CD14-positive monocyte (primary cell): ENCODE measurements at places on chromosomes 12 and 14.

GRCh38 chr12:111964935-111965334 lies 48.0 kb downstream of the TMEM116 start:
- no peak overlapping the region for H3K27ac ChIP-seq
- DNase-seq: no peak
- H3K4me1 ChIP-seq: no peaks in the 10 kb centered on the region
- no peaks in the 10 kb centered on the region for H3K36me3 ChIP-seq

- no peak overlapping the region for H3K4me3 ChIP-seq
- no peaks in the 10 kb centered on the region for H3K27me3 ChIP-seq
- no peaks in the 10 kb centered on the region for H3K4me1 ChIP-seq
- no peaks in the 10 kb centered on the region for H3K36me3 ChIP-seq
These were observed 72.8 kb downstream of the ZNF664 start for GRCh38 chr12:124045671-124046455.

- H3K27me3 ChIP-seq: no peaks in the 10 kb centered on the region
- DNase-seq: no peak
- H3K36me3 ChIP-seq: peaks cover 31% of the 10 kb centered on the region
- no peaks in the 10 kb centered on the region for H3K4me1 ChIP-seq
- H3K27ac ChIP-seq: no peak overlapping the region
- H3K4me3 ChIP-seq: no peak overlapping the region
These were observed 84.4 kb downstream of the PPHLN1 start for GRCh38 chr12:42410340-42410739.

- H3K4me3 ChIP-seq: no peak overlapping the region
- H3K27ac ChIP-seq: no peak overlapping the region
- H3K27me3 ChIP-seq: peaks cover 2% of the 10 kb centered on the region
- no peaks in the 10 kb centered on the region for H3K4me1 ChIP-seq
These were observed 106.9 kb downstream of the TBC1D30 start for GRCh38 chr12:64931321-64931720.

DNA sequence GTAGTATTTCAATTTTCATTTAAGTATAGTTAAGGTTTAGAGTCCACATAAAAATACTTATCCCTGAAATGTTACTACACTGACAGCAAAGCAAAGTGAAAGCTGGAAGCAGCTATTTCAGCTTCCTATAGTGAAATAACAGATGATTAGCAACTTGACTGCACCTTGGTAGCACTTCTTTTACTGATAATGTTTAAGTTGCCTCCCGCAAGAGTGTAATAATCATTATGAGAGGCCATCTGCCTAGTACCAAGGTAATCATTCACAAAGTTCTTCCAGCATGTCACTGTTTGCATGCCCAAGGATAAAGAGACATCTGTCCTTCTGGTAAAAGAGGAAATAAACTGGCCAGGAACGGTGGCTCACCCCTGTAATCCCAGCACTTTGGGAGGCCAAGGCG lies 69.8 kb downstream of the LIN7A start:
- no peak for DNase-seq
- peaks cover 8% of the 10 kb centered on the region for H3K36me3 ChIP-seq
- H3K27ac ChIP-seq: no peak overlapping the region

- H3K27ac ChIP-seq: no peak overlapping the region
- peaks cover 9% of the 10 kb centered on the region for H3K27me3 ChIP-seq
- DNase-seq: no peak
- H3K36me3 ChIP-seq: no peaks in the 10 kb centered on the region
- H3K4me3 ChIP-seq: no peak overlapping the region
These were observed 49.6 kb downstream of the ST8SIA1 start for GRCh38 chr12:22284871-22285270.

- peaks cover 8% of the 10 kb centered on the region for H3K27me3 ChIP-seq
- H3K4me3 ChIP-seq: no peak within 1 kb of the TSS
- H3K27ac ChIP-seq: no peak within 1 kb of the TSS
- DNase-seq: no peak
These were observed at the start of gene NRXN3 for GRCh38 chr14:78170203-78170602. Gene NRXN3 (plus strand): TSS chr14:78170373. CDS start chr14:78243094, 72,721 bp downstream.

DNA sequence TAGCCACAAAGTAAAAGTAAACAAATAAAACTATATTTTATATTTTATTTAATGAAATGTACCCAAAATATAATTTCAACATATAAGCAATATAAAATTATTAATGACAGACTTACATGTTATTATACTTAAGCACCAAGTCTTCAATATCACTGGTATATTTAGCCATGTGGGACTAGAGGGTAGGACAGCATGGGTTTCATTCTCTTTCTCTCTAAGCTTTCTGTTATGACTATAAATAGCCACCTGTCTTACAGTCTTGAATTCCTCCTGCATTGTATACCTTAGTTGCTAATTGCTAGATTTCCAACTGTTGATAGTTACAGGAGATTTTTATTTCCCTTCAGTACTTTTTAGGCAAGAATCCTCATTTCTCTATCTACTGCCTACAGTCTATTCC lies 63.1 kb upstream of the LIN7A start:
- H3K4me3 ChIP-seq: no peak overlapping the region
- DNase-seq: no peak
- H3K27ac ChIP-seq: no peak overlapping the region
- no peaks in the 10 kb centered on the region for H3K4me1 ChIP-seq
- no peaks in the 10 kb centered on the region for H3K36me3 ChIP-seq
- no peaks in the 10 kb centered on the region for H3K27me3 ChIP-seq

- no peak for DNase-seq
- H3K4me3 ChIP-seq: no peak overlapping the region
- H3K27ac ChIP-seq: no peak overlapping the region
- no peaks in the 10 kb centered on the region for H3K27me3 ChIP-seq
- no peaks in the 10 kb centered on the region for H3K36me3 ChIP-seq
These were observed 11.6 kb downstream of the PLEKHG3 start for GRCh38 chr14:64715628-64716412.

DNA sequence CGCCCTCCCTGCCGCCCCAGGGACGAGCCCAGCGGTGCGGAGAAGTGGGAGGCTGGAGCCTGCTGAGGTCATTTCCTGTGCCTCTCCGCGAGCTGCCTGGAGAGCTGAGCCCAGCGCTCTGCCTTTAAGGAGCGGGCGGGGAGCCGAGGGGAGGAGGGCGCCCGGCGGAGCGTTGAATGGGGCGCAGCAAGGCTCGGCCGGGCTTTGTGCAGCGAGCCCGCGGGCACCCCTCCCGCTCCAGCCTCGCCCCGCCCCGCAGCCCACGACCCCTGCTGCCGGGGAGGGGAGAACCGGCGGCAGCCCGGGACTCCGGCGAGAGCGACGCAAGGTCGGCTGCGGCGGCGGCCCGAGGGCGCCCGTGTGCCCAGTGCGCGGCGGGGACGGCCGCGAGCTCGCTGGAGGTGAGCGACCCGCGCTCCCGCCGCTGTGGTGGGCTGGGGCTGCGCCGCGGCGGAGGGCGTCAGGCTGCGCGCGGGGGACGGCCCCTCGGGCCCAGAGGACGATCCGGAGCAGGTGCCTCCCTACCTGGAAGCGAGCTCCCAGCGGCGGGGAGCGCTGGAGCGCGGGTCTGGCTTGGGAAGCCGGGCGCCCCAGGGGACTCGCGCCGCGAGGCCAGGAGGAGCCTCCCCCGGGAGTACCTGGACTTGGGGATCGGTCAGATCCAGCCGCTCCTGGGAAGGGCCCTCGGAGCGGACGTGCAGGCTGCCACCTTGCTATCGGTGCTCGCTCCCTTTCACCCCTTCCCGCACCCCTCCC lies at the start of gene PLEKHH1:
Gene PLEKHH1, plus strand, starts transcription at position 293 of the 756 bp plus-strand sequence. CDS start 8,578 bp downstream, outside the sequence.
- H3K27me3 ChIP-seq: peaks cover 43% of the 10 kb centered on the region
- H3K4me1 ChIP-seq: peaks cover 10% of the 10 kb centered on the region
- peak within 1 kb of the TSS; percentile 17 for H3K4me3 ChIP-seq
- peak; percentile 59 for DNase-seq
- H3K27ac ChIP-seq: no peak within 1 kb of the TSS
- H3K36me3 ChIP-seq: no peaks in the 10 kb centered on the region

DNA sequence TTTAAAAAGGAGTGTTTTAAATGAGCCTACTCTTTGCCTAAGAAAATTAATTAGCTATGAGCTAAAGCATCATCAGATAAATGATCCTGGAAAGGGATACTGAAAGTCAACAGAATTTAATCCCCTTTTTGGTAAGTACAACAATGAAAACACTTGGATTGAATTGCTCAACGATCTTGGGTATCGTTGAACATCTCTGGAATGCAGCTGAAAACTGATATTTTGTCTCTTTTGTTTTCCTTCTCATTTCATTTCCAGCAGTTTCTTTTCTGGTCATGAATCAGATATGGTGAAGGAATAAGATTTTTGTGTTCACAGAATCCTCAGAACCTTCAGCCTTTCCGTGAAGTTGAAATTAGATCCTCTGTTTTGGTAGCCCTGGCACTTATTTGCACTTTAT lies 771.2 kb downstream of the FSCB start:
- no peak overlapping the region for H3K27ac ChIP-seq
- no peak for DNase-seq
- no peaks in the 10 kb centered on the region for H3K36me3 ChIP-seq
- no peak overlapping the region for H3K4me3 ChIP-seq
- H3K27me3 ChIP-seq: no peaks in the 10 kb centered on the region

GRCh38 chr12:53961025-53961761 lies 6.5 kb downstream of the HOXC12 start:
- H3K4me1 ChIP-seq: no peaks in the 10 kb centered on the region
- H3K27me3 ChIP-seq: peaks cover 100% of the 10 kb centered on the region
- no peak overlapping the region for H3K4me3 ChIP-seq

DNA sequence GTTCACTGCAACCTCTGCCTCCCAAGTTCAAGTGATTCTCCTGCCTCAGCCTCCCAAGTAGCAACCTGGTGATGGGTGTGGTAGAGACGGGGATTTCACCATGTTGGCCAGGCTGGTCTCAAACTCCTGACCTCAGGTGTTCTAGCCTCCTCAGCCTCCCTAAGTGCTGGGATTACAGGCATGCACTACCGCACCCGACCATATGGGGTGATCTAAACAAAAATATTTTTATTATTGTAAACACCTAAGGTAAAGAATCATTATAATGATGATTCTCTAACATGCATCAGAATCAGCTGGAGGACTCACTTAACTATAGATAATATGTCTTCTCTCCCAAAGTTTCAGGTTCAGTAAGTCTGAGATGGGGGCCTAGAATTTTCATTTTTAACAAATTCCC lies 96.2 kb upstream of the ALG10 start:
- H3K4me1 ChIP-seq: no peaks in the 10 kb centered on the region
- H3K36me3 ChIP-seq: no peaks in the 10 kb centered on the region
- no peak overlapping the region for H3K27ac ChIP-seq
- no peak overlapping the region for H3K4me3 ChIP-seq
- no peak for DNase-seq

- no peaks in the 10 kb centered on the region for H3K27me3 ChIP-seq
- no peak overlapping the region for H3K27ac ChIP-seq
These were observed 97.5 kb downstream of the PPP2R5C start for GRCh38 chr14:101858791-101859537.

DNA sequence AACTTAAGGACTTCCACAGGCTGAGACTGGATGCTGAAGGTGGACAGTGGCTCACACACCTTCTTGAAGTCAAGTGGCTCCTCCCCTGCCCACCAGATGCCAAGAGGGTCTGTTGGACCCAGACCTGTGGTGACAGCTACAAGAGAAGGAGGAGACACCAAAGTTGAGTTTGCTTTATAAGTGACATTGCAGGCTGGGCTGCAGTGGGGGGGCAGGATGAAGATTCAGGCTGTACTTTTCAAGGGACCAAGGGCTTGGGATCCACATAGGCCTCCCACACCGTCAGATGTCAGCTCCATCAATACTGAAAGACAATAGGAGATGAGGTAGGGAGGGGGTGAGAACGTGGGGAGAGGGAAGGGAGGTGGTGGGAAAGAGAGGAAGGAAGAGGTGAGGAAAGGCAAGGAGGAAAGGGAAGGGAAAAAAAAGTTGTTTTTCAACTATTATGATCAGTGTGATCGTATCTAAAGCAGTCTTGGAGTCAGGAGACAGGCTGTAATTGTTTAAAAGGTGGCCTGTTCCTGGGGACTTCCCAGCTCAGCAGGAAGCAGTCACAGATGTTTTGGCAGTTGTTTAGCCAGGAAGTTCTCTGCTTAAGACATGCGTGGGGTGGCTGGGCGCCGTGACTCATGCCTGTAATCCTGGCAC lies 84.1 kb upstream of the RESF1 start:
- H3K27ac ChIP-seq: peak overlapping the region; percentile 56
- peak; percentile 94 for DNase-seq
- peaks cover 22% of the 10 kb centered on the region for H3K4me1 ChIP-seq
- H3K27me3 ChIP-seq: no peaks in the 10 kb centered on the region
- no peak overlapping the region for H3K4me3 ChIP-seq

DNA sequence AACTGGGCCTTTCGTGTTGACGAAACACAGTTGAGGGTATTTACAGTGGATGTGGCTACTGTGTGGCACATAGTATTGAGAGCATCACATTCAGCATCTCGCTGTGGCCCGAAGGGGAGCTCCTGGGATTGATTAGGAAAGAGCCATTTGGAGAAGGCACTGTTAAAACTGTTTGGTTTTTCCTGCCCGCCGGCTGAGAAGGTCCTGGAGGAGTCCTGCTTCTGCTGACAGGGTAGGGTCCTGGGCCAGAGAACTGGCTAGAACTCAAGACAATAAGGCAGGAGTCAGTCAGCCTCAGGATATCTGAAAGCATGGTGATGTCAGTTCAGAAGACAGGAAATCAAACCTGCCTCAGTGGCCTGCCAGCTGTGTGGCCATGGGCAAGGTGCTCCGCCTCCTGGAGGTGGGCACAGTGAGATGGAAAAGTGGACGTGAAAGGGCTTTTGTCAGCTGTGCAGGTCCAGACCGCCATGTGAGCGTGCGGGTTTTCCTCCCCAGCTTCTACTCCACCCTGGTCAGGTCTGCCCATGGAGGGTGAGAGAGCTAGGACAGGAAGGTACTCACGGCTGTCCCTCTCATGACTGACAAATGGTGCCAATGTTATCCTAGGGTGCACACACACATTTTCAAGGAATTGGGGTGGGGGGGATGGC lies 92.3 kb downstream of the NTF3 start:
- no peak for DNase-seq
- H3K4me1 ChIP-seq: no peaks in the 10 kb centered on the region
- no peak overlapping the region for H3K27ac ChIP-seq
- no peaks in the 10 kb centered on the region for H3K27me3 ChIP-seq
- no peaks in the 10 kb centered on the region for H3K36me3 ChIP-seq
- no peak overlapping the region for H3K4me3 ChIP-seq

- DNase-seq: no peak
- H3K27me3 ChIP-seq: no peaks in the 10 kb centered on the region
- peaks cover 12% of the 10 kb centered on the region for H3K4me1 ChIP-seq
- peaks cover 7% of the 10 kb centered on the region for H3K36me3 ChIP-seq
- no peak overlapping the region for H3K27ac ChIP-seq
These were observed 4.9 kb downstream of the CERS5 start for GRCh38 chr12:50162230-50162629.

DNA sequence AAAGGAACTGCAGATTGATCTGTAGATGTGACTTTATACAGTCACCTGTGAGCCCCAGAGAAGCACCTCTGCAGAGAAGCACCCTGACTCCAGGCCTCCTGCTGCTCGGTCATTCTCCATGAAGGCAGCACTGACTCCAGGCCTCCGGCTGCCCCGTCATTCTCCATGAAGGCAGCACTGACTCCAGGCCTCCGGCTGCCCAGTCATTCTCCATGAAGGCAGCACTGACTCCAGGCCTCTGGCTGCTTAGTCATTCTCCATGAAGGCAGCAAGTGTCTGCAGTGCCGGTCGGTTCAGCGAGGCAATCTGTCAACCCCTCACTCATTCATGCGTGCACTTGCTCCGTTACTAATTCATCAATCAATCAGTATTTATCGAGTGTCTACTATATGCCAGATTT lies 160.3 kb downstream of the PIWIL1 start:
- H3K36me3 ChIP-seq: no peaks in the 10 kb centered on the region
- H3K27ac ChIP-seq: no peak overlapping the region
- H3K27me3 ChIP-seq: no peaks in the 10 kb centered on the region
- no peak for DNase-seq
- no peak overlapping the region for H3K4me3 ChIP-seq
